T-cell (primary cell): ENCODE measurements at places on chromosomes 4 and X.

- no peak for DNase-seq
Measured at GRCh38 chr4:150886597-150886996, 128.5 kb downstream of the LRBA start.

DNA sequence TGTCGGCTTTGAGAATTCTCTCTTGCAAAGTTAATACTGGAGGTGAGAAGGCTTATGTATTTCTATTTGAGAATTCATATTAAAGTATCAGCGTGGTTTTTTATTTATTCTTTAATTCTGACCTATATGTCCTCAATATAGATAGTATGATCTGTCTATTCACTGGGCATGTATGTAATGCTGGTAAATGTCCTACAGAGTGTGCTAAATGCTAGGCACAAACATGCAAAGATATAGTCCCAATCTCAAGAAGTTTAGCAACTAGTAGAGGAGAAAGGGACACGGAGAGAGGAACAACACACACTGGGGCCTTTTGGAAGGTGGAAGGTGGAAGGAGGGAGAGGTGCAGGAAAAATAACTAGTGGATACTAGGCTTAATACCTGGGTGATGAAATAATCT, 11.0 kb upstream of the BMPR1B start:
- no peak for DNase-seq

- no peak for DNase-seq
Measured at GRCh38 chr4:147340591-147341120, 140.2 kb upstream of the EDNRA start.

GRCh38 chr4:35325908-35326453, 918.3 kb downstream of the ARAP2 start:
- DNase-seq, result no peak

DNA sequence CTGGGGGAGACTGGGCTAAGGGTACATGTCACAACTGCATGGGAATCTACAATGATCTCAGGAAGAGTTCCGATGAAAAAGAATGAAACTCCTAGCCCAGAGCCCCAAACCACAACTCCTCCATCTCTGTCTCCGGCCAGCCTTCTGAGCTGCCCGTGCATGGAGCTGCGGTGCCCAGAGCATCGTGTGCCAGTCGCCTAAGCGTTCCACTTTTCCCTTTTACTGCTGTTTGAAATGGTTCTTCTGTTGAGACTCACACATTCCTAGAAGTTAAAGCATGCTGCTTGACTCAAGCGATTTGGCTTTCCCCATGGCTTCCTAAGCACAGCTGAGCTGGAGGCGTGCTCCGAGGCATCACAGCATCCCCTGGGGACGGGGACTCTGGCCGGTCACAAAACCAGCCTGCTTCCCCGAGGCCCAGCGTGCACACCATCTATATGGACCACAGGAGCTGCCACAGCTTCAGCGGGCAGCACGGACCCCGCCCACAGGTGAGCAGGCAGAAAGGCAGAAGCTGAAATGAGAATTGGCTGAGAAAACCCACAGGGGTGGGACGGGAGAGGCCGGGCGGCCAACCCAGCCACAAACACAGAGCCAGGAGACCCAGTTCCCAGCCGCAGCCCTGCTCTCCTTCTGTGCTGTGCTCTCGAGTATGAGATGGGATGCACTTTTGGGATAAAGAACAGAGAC, 5.0 kb downstream of the CCNQ start:
- no peak for DNase-seq

- DNase-seq, result no peak
Measured at GRCh38 chr4:15912961-15913630, 25.4 kb downstream of the FGFBP1 start.

GRCh38 chrX:68694435-68695205, 47.2 kb downstream of the STARD8 start:
- no peak for DNase-seq

DNA sequence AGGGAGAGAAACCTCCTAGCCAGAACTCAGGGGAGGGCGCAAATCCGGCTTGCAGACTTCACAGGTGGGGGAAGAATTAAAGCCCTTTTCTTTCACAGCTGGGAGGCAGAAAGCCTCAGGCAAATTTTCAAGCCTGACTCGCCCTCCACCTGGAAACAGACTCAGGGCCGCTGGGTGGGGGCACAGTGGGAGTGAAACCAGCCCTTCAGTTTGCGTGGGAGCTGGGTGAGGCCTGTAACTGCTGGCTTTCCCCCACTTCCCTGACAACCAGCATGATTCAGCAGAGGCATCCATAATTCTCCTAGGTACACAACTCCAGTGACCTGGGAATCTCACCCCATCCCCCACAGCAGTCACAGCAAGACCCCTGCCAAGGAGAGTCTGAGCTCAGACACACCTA, 206.9 kb upstream of the INTU start:
- DNase-seq, result no peak

GRCh38 chr4:89403826-89404225, 96.2 kb upstream of the GPRIN3 start:
- no peak for DNase-seq

GRCh38 chr4:125826801-125827695, 512.3 kb downstream of the FAT4 start:
- no peak for DNase-seq

GRCh38 chr4:7295197-7295910, 103.0 kb downstream of the SORCS2 start:
- DNase-seq, result no peak

- DNase-seq, result no peak
Measured at GRCh38 chr4:7412554-7412912, 22.2 kb downstream of the PSAPL1 start.

GRCh38 chr4:187179086-187180058, 455.7 kb upstream of the FAT1 start:
- no peak for DNase-seq

DNA sequence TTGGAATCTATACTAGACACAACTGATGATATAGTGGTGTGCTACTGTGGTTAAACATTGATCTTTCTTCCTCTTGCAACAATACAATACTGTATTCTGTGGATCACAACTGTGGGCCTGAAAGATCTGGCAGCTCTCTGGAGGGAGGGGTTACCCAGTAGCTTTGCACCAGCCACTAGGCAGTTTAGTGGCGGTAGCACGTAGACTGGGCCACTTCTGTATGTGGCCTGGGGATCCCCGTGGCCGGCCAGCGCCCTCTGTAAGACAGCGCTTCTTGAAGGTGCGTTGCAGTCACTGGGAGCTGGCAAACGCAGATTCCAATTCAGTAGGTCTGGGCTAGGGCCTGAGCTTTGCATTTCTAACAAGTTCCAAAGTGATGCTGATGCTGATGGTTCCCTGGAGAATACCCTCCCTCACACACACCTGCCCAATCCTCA, 168.6 kb downstream of the MGST2 start:
- no peak for DNase-seq

- DNase-seq, result peak; percentile 5
Measured at GRCh38 chrX:140712413-140713173, 3.0 kb downstream of the LINC00632 start.

DNA sequence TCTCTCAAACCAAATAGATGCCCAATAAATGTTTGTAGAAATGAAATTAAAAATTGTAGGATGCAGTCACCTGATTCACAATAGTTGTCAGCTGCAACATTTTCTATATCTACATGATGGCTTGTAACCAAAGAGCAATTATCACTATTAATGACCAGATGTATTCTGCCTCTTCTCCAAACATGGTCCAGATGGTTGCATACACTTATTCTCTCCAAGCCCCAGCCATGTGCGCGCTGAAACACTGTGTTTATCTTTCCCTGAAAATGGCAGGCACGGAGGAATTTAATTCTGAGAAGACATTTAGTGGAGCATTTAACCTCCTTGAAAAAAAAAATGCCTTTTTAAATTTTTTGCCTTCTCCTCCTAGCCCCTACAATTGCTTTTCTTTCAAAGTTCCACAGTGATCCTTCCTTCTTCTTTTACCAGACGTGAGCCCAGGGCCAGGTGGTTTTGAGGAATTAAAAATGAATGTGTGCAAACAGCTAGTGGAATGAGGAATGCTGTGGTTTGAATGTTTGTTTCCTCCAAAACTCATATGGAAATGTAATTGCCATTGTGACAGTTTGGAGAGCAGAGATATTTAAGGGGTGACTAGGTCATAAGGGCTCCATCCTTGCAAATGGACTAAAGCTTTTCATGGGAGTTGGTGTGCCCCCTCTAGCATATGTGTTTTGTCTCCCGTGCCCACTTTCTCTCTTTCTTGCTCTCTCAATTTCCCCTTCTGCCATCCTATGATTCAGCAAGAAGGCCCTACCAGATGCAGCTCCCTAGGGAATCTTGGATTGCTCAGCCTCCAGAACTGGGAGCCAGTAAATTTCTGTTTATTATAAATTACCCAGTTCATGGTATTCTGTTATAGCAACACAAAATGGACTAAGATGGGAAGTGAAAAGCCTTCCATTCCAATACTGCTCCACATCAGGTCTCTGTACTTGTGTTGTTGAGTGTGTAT, 136.0 kb downstream of the GABRB1 start:
- DNase-seq, result no peak

DNA sequence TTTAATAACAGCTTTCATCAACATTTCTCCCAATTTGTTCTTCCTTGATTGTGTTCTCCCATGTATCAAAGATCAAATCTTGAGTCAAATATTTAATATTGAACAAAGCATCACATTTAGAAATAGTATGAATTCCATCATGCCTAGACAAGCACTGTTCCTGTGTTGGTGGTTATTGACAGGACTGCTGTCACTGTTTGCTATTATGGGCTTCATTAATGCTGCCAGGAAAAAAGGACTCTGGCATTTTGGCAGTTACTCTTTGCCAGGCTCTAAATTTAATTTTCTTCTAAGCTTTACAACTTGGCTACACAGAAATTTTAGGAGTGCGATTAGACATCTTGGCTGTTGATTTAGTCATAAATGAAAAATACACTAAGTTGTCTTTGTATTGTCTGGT, 295.9 kb upstream of the NRK start:
- no peak for DNase-seq

GRCh38 chr4:37393889-37394288, 149.3 kb downstream of the NWD2 start:
- DNase-seq, result no peak

DNA sequence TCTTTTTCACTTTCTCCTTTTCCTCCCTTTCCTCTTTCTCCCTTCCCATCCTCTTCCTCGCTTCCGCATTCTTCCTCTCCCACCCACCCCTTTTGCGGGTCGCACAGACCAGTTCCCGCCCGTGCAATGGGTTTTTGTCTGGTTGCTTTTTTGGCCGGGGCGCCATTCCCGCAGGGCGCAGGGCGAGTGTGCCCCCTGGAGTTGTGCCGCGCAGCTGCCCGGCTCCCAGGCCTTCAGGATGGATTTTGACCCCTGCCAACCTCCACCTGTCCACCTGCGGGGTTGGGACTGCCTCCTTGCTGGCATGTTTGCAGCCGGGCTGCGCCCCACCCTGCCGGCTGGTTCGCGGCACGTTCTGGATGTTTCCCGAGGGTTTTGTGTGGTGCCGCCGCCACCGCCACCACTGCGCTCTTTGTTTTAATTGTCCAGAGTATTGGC, 578 bp upstream of the SEL1L3 start:
- DNase-seq, result no peak

DNA sequence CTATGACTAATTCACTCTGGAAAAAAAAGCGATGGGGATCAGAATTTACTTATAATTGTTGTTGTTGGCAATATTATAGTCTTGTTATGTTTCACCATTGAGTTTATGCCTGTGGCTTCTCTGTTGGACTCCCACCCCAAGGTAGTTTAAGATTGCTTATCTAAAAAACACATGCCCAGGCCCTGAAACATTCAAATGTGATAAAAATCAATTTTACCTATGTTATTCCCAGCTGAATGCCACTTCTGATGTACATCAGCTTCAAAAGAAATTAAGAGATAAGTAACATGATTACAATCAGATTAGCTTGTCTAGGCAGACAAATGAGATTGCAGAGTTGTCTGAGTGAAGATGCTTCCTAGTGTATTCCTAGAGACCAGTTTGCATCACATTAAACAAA, 484.7 kb downstream of the PCDH7 start:
- no peak for DNase-seq

GRCh38 chr4:177427192-177427591, 15.0 kb downstream of the AGA start:
- no peak for DNase-seq

DNA sequence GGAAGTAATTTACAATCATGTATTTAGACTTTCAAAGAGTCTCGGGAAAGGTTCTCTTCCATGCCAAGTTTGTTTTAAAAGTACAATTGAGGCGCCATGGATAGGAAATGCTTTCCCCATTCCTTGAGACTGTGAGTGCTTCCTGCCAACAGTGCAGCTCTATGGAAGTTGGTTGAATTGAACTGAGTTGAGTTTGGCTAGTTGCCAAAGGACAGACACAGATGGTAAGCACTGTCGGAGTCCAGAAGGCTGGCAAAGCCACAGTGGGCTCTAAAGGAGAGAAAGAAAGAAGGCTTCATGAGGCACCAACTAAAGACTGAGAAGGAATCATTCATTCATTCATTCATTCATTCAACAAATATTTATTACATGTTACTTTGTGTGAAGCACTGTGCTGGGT, 4.3 kb upstream of the KCNE5 start:
- no peak for DNase-seq

DNA sequence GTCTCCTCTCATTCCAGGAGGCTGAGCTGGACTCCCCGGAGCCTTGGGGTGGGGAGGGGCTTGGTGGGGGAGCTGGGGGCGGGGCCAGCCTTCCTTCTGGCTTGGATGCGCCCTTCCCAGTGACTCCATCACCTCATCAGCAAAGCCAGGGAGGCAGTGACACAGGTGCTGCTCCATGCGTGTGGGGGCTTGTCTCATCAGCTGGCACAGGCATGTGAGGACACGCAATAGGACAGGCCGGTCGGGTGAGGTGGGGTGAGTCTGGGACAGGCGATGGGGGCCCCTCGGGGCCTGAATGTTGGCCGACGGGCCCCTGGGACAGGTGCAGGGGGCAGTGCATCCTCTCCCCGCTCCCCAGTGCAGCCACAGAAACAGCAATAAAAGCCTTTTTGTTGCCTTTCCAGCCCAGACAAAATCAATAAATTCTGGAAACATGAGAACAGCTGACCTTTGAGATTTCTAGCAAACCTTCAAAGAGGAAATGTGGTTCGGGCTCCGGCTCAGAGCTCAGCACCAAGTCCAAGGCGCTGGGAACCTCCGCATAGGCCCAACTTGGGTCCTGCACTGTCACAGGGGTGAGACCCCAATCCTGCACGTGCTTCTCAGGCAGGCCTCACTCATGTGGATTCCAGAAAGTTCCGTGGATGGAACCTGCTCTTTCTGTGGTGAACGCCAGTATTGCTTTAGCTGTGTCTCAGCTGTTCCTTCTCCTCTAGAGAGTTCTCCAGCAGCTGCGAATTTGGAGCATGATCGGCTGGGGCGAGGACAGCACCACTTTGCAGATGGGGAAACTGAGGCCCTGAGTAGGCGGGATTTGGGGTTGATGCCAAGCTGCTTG, 18.5 kb downstream of the ADRA2C start:
- no peak for DNase-seq

GRCh38 chrX:50988649-50989048, 78.1 kb downstream of the BMP15 start:
- no peak for DNase-seq
